ENCODE measurements at places on chromosomes 4 and X.

- DNase-seq: no peak
Observed at GRCh38 chrX:109925656-109926055, 77.3 kb upstream of the TMEM164 start.

DNA sequence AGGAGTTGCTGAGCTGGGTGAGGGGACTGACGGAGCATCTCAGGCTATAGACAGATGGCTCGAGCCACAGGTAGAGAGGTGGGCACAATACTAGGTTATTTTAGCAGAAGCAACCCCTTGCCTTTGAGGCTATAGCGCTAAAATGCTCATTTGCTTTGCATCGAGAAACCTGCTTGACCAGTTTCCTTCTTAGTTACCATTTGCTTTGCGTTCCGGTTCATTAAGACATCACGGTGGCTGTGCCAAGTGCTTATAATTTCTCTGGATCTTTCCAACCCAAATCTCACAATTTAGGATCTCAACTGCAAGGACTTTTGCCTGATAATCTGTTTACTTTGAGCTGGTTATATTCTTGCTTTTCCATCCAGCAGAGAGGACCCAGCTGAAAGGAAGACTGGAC lies 40.8 kb downstream of the DLG3 start:
- no peak for DNase-seq

DNA sequence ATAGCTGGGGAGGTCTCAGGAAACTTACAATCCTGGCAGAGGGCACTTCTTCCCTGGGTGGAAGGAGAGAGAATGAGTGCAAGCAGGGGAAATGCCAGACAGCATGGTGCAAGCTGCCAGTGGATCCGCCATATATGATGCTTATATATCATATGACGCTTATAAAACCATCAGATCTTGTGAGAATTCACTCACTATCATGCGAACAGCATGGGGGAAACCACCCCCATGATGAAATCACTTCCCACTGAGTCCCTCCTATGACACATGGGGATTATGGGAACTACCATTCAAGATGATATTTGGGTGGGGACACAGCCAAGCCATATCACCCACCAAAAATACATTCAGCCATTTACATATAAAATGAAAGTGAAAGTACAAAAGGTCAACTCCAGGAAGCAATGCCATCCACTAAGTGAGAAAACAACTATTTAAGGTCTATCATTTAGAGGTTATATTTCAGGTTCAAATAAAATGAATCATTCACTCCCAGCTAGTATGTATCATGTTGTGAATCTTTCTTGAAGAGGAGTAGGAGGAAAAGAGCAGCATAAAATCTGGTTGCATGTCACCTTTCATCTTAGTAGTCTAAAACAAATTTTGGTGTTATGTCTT lies 20.3 kb upstream of the DYNLT3 start:
- no peak for DNase-seq

DNA sequence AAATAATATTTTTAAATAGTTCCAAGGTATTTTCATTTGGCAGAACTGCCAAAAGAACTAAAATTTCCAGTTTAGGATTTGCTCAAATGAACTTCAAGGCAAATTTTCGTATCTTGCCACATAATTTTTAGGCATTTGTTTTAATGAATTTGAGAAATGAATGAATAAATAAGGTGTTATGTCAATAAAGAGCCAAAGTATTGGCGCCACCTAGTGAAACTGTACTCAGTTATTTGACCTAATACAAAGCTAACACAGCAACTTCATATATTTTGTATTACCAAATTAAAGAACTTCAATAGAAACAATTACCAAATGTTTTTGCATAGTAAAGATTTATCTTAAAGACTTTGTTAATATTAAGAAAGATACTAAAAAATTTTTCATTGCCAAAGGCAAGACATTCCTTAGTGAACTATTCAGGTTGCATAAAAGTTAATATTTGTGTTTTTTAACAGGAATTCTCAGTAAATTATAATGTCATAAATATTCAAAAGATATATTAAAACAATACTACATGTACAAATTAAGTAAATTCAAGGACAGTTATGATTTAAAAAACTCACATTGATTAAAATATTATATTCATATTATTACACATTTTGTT lies 50.3 kb downstream of the STPG2 start:
- no peak for DNase-seq

GRCh38 chrX:124557976-124558375 lies 211.6 kb downstream of the SH2D1A start:
- no peak for DNase-seq

GRCh38 chr4:2194496-2194895 lies 47.4 kb downstream of the HAUS3 start:
- no peak for DNase-seq

DNA sequence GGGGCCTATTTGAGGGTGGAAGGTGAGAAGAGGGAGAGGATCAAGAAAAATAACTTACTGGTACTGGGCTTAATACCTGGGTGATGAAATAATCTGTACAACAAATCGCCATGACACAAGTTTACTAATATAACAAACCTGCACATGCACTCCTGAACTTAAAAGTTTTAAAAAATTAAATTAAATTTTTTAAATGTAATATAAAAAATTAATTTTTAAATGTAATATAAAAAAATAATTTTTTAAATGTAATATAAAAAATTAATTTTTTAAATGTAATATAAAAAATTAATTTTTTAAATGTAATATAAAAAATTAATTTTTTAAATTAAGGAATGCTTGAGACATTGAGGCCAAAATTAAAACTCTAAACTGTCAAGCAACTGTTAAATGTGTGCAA lies 124.3 kb upstream of the GALNT7 start:
- DNase-seq: no peak

GRCh38 chrX:34659575-34659974 lies 2.5 kb upstream of the TMEM47 start:
- no peak for DNase-seq

DNA sequence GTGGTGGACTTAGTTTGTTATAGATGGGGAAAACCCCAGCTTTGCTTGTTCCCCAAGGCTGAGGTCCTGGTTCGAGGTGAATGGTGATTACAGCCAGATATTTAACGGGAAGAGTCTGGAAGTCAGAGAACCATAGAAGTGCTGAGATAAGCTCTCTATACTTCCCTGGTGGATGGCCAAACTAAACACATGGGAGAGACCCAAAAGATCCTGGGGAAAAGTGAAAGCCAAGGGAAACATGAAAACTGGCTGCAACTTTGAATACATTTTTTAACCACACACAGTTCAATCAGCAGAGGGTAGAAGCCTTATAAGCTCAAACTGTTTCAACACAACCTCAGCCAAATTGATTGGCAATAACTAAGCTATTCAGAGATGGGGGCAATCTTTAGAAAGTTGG lies 29.3 kb upstream of the SRPX start:
- DNase-seq: no peak

DNA sequence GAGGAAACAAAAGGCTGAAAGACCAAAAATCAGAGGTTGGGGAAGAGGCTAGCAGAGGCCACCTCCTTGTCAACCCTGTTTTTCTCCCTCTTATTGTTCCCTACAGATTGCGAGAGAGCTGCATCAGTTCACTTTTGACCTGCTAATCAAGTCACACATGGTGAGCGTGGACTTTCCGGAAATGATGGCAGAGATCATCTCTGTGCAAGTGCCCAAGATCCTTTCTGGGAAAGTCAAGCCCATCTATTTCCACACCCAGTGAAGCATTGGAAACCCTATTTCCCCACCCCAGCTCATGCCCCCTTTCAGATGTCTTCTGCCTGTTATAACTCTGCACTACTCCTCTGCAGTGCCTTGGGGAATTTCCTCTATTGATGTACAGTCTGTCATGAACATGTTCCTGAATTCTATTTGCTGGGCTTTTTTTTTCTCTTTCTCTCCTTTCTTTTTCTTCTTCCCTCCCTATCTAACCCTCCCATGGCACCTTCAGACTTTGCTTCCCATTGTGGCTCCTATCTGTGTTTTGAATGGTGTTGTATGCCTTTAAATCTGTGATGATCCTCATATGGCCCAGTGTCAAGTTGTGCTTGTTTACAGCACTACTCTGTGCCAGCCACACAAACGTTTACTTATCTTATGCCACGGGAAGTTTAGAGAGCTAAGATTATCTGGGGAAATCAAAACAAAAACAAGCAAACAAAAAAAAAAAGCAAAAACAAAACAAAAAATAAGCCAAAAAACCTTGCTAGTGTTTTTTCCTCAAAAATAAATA lies 179.9 kb downstream of the AR start:
- DNase-seq: no peak

GRCh38 chrX:5916945-5917344 lies 311.7 kb downstream of the NLGN4X start:
- no peak for DNase-seq

GRCh38 chr4:71050809-71051208 lies 57.4 kb downstream of the DCK start:
- DNase-seq: no peak

DNA sequence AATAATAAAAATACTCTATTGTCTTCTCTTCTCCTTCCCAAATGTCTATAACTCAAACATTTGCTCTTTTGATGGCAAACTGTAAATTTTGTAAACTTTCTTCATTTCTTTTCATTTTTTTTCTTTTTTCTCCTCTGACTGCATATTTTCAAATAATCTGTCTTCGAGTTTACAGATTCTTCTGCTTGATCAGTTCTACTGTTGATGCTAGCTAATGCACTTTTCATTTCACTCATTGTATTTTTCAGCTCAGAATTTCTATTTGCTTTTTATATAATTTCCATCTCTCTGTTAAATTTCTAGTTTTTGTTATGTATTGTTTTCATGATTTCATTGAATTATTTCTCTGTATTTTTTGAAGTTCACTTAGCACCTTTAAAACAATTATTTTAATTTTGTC lies 646.8 kb upstream of the INTU start:
- no peak for DNase-seq

GRCh38 chr4:26822546-26822945 lies 38.1 kb upstream of the STIM2 start:
- no peak for DNase-seq

GRCh38 chr4:151905197-151905596 lies 144.4 kb upstream of the GATB start:
- no peak for DNase-seq

- no peak for DNase-seq
Observed at GRCh38 chr4:147909225-147909624, 177.3 kb downstream of the ARHGAP10 start.

- DNase-seq: no peak
Observed at GRCh38 chrX:54820737-54821136, 13.2 kb downstream of the MAGED2 start.

- DNase-seq: no peak
Observed at GRCh38 chr4:127730142-127730913, at the start of gene SLC25A31. Gene SLC25A31 (plus strand): TSS chr4:127730400. CDS start chr4:127730546, 146 bp downstream.
